ENCODE measurements at places on chromosomes 3 and 15. TPM values are rescaled to one million over a fixed set of nuclear protein-coding genes. Genes with fewer than 3 reads are reported as not detected.

Gene NAALADL2
- 30.5 TPM for total RNA-seq

- no peak for DNase-seq
Observed at GRCh38 chr3:175184392-175184791, 325.3 kb downstream of the NAALADL2 start.

Gene SLC22A14
- total RNA-seq: 0.30 TPM

Gene PRR20G
- not detected for total RNA-seq

DNA sequence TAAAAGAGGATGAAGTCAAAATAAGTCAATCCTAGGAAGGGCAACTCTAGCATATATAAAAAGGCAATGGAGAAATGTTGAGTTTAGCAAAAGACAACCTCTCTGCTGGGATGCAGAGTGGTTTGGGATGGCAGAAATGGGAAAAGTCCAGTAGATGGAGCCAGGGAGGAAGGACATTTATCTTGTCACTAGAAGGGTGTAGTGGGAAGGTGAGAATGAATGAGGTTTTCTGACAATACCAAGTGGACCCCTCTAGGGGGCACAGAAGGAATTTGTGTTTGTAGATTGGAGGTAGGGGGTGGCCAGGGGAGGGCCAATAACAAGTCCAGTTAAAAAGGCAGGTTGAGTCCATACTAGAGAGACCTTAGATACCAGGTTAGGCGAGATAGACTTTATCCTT lies 80.0 kb downstream of the THSD4 start:
- no peak for DNase-seq

DNA sequence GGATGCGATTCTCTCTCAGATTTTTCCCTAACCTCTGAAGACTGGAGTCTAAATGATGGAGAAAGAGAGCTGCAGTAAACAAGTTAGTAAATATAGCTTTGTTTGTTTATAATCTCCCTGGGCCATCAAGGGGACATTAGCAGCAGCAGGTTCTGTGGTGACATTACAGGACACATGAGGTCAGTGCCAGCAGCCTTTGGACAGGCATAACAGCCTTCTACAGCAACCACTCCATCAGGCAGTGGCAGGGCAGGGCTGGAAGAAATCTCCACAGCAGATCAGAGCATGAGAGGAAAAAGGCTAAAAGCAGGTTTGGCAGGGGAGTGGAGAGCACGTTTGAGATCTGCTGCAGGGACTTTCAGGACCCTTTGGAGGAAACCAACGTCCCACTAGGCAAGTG lies 127.6 kb upstream of the ACP3 start:
- no peak for DNase-seq

GRCh38 chr3:62379321-62379798 lies 6.0 kb upstream of the FEZF2 start:
- DNase-seq: no peak

- DNase-seq: no peak
Observed at GRCh38 chr15:91922646-91923547, 69.4 kb downstream of the SLCO3A1 start.

Gene PLIN1
- total RNA-seq: 119 TPM

GRCh38 chr3:69368129-69368741 lies 17.7 kb downstream of the FRMD4B start:
- no peak for DNase-seq

DNA sequence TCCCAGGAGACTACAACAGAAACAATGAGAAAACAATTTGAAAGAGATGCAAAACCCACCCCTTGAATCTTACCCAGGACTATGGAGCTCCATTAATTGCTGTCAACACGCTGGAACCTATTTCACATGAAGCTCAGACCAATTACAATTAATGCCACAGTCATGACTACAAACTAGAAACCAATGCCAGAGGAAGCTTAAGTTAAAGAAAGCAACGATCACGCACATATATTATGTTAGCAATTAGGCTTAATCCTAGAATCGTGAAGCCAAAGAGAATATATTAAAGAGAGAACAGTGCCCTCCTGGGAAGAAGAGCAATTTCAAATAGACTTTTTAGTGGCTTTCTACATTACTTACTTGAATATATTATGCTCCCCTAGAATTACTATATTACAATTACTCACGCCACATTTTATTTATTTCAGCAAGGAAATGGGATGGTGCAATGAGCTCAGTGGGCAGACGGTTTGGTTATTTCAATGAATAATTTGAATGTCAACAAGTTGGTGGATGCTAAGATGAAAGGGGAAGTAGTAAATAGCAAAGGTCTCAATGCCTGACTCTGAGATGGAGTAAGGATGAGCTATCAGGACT lies 125.5 kb downstream of the GREM1 start:
- DNase-seq: peak; percentile 85

GRCh38 chr15:35567392-35567791 lies 21.4 kb upstream of the DPH6 start:
- no peak for DNase-seq

Gene ZNF35
- 10.8 TPM for total RNA-seq

GRCh38 chr3:14126017-14126886 lies 1.4 kb downstream of the TMEM43 start:
- DNase-seq: no peak

Gene CCR4
- total RNA-seq: 0.59 TPM

DNA sequence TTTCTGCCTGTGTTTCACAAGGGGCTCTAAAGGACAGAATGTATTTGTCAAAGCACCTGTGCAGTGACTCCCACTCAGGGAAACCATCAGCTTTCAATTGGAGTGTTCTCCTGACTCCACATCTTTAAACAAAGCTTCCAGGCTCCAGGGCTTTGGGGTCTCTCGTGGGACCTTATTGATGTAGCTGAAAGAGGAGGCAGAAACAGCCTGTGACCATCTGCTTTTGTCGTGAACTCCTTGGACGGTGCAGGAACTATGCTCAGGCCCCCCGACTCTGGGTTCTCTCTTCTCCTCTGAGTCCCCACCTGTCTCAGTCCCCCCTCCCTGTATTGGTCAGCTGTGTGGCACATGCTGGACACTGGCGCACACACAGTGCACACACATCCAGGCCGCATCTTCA lies 486.8 kb downstream of the GABRG3 start:
- no peak for DNase-seq

Gene CALML4
- total RNA-seq: 6.1 TPM
